Left ventricle myocardium superior (tissue), 1 donor: ENCODE measurements at places on chromosomes 11 and 22. TPM values are rescaled to one million over a fixed set of nuclear protein-coding genes. Genes with fewer than 3 reads are reported as not detected.

DNA sequence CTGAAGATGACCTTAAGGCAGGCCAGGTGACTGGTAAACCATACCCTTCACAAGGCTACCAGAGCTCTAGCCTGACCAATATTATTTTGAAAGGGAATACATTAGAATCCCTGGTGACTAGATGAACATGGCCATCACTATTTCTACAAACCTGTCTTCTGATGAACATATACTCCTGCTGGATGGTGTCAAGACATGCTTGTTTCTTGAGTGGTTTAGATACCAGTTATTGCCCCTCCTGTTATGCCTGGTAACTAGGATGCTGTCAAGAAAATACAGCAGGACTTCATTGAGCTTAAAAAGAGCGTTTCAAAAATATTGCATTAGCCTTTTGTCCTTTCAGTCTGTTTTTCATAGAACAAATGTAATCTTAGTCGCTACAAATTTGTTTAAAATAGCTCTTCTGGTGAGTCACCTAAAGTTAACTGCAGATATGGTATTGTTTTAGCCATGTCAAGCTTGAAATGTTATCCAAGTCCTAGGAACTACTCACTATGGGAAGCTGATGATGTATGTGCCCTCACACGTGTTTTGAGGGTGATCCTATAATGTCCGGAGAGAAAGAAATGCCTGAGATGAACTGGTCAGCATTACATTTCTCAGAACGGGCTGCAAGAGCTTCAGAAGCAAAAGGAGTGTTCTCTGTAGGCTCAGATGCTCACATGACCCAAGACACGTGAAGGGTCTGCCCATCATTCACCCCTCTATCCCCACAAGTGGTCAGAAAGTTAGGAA, 20.6 kb downstream of the ADM start:
- DNase-seq, result no peak

Gene RASD2
- total RNA-seq, result 9.4 TPM

Gene TRIM51
- not detected for total RNA-seq

Gene CRYBB1
- total RNA-seq, result 0.64 TPM

DNA sequence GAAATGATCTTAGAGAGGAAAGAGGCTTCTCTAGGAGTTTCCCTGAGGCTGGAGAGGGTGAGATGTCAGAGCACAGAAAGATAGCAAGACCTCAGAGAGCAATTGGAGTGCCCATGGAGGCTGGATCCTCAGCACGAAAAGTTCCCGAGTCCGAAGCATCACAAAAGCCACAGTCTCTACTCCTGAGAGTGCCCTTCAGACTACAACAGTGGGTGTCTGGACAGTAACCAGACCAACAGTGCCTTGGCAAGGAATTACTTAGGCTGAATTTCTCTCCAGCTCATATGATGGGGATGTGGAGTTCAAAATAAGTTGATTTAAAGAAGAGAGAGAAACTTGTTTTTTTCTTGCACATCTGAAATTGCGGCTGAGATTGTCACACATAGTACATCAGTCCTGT, 31.9 kb upstream of the PSMA1 start:
- DNase-seq, result no peak

DNA sequence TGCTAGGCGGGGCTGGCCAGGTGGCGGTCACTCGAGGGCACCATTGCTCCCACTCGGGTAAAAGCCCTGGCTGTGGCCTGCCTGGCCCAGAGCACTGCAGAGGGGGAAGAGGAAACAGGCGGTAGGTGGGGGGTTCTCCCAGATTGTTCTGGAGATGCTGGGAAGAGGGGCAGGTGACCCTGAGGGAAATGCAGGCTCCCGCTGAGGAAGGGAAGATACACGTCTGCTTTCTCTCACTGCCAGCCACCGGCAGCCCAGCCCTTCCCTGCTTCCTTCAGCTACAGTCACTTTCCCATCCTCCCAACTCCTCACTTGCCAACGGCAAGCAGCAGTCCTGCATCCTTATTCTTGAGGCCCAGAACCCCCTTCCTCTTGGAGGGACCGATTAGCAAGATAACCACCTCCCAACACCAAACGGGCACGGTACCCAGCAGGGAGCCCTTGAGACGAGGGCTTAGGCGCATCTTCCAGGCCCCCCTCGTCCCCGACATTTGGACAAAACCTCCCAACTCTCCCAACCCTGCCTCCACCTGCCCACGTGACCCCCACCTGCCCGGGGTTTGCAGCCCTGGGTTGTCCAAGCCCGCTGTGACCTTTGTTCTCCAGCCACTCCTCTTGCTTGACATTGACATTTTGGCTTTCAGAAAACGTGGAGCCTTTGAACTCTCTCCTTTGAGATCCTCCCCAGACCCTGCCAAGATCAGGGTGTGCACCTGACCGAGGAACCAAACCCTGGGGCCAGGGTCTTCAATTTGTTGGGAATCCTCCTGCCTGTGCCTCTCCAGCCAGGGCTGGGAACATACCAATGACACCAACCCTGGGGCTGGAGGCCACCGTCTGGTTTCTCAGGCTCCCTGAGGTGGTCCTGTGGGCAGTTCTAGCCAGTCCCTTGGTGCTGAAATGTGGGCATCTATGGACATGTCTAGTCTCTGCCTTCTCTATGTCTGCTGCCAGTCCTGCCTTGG, 48.8 kb upstream of the TTLL12 start:
- DNase-seq, result no peak

DNA sequence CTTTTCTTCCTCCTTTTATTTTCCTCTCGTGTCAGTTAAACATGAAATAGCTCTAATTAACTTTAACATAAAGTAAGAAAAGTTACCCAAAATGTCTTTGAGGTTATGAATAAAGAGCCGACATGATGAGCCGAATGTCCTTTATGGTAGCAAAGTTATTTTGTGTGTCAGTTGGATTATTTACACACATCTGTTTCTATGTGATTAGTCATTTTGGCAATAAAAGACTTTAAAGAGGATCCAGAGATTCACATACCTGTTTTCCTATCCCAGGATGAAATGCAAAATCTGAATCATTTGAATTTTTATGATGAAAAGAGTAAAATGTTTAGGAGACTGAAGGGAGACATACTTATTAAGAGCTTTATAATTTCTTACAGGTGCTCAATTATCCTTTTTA, 34.0 kb upstream of the TECTA start:
- DNase-seq, result no peak

DNA sequence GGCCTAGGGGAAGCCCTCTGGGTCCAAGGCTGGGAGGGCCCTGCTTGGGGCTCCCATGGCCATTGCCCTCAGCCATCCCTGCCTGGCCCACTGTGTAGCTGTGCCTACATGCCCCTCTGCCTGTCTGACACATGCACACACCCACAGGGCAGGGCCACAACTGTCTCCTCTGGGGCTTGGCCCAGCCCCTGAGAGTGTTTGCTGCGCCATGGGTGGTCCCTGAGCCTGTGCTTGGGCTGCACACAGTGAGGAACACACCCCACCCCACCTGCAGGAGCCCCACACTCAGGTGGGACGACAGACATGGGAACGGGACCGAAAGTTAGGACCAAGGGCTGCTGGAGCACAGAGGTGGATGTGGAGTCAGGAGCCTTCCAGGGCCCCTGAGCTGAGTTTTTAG, 489.5 kb downstream of the TBC1D22A start:
- no peak for DNase-seq

Gene OR10A2
- not detected for total RNA-seq

GRCh38 chr11:88208745-88209144, 33.5 kb upstream of the RAB38 start:
- DNase-seq, result no peak

Gene CERK
- total RNA-seq, result 87.5 TPM

GRCh38 chr11:78213526-78214330, 25.0 kb downstream of the USP35 start:
- DNase-seq, result no peak

GRCh38 chr11:13109616-13110015, 100.5 kb downstream of the RASSF10 start:
- DNase-seq, result no peak

Gene MS4A7
- 13.0 TPM for total RNA-seq

- no peak for DNase-seq
Measured at GRCh38 chr11:10918698-10919097, 60.8 kb upstream of the ZBED5 start.
